ENCODE measurements at places on chromosomes 6 and 20.

- no peak for DNase-seq
Measured at GRCh38 chr20:19407736-19408135, 195.3 kb downstream of the SLC24A3 start.

DNA sequence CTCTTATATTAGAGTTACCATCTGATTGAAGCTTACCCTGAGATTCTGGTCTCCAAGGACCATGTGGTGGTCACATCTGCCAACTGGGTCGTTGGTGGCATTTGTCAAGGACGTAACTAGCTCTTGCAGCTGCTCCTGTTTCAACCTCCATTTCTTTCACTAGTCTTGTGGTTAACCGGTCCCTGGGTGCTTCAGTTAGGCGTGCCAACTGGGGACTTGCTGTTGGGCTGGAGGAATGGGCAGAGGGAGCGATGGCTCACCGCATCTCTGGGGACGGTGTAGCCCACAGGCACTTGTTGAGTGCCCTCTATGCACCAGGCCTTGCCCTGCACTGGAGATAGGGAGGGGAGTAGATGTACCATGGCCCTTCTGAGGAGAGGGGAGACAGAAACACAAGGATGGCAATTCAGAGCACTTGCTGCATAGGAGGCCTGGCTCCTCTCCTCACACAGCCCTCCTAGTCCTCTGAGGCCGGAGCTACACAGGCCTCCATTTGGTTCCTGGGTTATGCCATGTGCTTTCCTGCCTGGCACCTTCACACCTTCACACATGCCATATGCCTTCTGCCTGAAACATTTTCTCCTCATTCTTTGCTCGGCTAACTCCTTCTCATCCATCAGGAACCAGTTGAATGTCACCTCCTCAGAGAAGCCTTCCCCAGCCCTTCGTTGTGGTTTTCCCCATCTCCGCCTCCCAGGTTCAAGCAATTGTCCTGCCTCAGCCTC, 20.0 kb upstream of the ASXL1 start:
- DNase-seq, result no peak

- DNase-seq, result no peak
Measured at GRCh38 chr6:34560366-34561226, 4.5 kb upstream of the SPDEF start.

DNA sequence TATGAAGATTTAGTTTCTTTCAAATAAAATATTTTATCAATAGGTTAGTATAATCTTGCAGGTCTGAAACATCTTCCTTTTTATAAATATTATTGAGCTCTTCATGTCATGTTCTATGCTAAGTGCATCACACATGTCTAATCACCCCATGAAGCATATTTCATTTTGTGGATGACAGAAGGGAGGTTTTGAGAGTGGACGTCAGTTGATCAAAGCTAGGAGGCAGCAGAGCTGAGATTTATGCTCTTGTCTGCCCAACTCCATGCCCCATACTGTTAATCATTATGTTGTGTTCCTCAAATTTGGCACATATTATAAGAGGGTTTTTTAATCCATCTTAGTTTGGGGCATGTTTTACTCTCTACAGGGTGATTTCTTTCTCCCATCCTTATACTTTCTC, 22.7 kb downstream of the DSE start:
- DNase-seq, result no peak

GRCh38 chr20:50089787-50090177, 23.2 kb downstream of the UBE2V1 start:
- DNase-seq, result no peak

DNA sequence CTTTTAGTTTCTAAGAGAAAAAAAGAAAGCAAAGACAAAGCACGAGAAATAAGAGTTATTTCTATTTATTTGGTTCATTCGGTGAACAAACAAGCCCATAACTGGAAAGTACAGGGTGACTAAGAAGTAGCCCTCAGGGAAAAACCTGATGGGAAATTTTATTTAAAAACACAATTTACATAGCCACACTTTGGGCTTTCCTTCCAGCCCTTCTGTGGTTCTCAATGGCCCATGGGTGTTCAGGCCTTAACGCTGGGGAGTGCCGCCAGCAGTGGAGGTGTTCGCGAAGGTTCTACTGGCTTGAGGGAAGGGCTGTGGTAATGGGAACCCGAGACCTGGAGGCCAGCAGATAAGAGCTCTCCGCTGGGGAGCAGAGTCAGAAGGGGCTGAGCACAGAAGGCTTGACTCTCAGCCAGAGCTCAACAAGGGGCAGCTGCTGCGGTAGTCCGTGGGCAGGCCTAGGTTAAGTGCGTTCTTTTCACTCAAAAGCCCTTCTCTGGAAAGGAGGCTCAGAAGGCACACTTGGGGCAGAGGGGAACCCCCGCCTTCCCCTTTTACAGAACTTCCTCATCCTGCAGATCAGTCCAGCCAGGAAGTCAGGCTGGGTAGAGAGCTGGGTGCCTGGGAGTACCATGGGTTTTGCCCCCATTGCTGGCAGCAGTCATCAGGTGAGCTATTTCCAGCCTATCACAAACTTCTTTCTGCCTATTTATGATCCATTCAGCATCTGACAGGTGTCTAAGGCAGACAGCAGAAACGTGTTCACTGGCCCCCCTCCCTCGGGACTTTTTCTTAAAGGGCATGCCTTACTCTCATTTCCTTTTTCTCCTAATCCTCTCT, 8.8 kb upstream of the CD83 start:
- peak; percentile 68 for DNase-seq

GRCh38 chr6:45387236-45387635, 9.5 kb upstream of the SUPT3H start:
- no peak for DNase-seq

- DNase-seq, result no peak
Measured at GRCh38 chr20:33372993-33373441, 28.3 kb downstream of the CDK5RAP1 start.

GRCh38 chr20:60055740-60056139, 97.5 kb downstream of the CDH26 start:
- no peak for DNase-seq

- no peak for DNase-seq
Measured at GRCh38 chr6:82142524-82142923, 105.0 kb downstream of the IBTK start.

Data from GM10248 (cell line).